NCI-H2081 (cell line): ENCODE measurements at places on chromosomes 4 and X.

DNA sequence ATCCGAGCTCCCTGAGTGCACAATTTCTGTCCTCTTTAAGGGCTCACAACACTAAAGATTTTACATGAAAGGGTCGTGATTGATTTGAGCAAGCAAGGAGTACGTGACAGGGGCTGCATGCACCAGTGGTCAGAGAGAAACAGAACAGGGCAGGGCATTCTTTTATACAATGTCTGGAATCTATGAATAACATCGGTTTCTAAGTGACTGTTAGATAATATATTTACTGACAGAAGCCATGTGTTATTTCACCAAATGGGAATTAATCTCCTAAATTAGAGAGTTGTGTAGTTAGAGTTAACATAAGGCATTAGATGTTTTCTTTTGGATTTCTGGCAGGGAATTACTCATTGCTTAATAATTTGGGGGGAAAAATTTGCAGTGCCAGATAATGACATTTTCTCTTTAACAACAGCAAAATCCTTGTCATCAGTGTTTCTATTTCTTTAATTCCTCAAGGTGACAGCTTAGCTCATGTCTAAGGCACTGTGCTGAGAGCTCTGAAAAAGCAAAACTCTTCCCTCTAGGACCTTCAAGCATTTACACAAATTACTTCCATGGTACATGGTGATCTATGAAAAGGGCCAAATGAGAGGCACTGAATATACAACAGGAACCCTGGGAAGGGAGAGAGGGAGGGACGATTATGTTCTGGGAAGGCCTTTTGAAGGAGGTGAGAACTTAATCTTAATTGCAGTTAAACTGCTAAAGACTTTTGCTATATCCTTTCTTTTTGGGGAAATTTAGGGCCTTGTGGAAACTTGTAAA lies 145.0 kb downstream of the RTL3 start:
- no peak for DNase-seq

GRCh38 chr4:38161208-38162113 lies 201.3 kb downstream of the PTTG2 start:
- DNase-seq = no peak

DNA sequence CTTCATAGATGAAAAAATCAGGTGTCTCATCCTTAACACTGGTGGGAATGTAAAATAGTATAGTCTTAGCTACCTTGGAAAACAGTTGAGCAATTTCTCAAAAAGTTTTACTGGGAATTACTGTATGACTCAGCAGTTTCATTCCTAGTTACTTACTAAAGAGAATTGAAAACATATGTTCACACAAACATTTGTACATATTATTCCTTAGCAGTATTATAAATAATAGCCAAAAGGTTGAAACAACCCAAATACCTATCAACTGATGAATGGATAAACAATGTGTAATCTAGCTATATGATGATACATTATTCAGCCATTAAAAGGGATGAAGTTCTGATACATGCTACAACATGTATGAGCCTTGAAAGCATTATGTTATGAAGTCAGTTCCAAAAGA lies 41.7 kb downstream of the RBM46 start:
- DNase-seq = no peak

DNA sequence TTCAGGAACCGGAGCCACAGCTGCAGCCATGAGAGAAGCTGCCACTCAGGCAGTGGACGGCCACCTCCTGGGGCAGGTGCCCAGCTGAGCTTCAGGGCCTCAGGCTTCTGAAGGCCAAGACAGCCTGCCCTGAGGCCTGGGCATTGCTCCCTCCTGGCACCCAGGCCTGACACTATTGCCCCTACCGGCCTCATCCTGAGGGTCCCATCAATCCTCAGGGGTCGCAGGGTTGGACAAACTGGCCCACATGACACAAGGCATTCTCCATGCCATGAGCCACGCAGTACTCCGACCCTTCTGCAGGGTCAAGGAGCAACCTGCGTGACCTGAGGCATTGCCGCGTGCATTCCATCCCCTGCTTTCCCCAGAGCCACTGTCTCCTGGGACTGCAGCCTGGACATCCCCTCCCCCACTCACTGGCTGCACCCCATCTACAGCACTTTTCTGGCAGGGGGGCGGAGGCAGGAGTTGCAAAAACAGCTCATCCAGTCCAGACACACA lies 3.0 kb upstream of the ZFP92 start:
- no peak for DNase-seq

GRCh38 chr4:26083987-26084386 lies 170.0 kb downstream of the SMIM20 start:
- no peak for DNase-seq

DNA sequence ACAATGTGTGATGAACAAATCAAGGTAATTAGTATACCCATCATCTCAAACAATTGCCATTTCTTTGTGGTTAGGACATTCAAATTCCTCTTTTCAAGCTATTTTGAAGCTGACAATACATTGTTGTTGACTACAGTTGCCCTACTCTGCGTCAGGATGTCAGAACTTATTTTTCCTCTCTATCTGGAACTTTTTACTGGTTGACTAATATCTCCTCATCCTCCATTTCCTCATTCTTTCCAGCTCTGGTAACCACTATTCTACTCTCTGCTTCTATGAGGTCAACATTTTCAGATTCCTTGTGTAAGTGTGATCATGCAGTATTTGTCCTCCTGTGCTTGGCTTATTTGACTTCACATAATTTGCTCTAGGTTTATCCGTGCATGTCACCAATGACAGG lies 240.5 kb upstream of the HS3ST1 start:
- no peak for DNase-seq
